Motor neuron (in vitro differentiated cells): ENCODE measurements at places on chromosomes 16 and 17. TPM values are rescaled to one million over a fixed set of nuclear protein-coding genes. Genes with fewer than 3 reads are reported as not detected.

- no peak for ATAC-seq
These were observed 109.8 kb downstream of the CDK5R1 start for GRCh38 chr17:32596628-32597027.

- no peak for ATAC-seq
These were observed 10.2 kb upstream of the C17orf78 start for GRCh38 chr17:37365589-37365988.

DNA sequence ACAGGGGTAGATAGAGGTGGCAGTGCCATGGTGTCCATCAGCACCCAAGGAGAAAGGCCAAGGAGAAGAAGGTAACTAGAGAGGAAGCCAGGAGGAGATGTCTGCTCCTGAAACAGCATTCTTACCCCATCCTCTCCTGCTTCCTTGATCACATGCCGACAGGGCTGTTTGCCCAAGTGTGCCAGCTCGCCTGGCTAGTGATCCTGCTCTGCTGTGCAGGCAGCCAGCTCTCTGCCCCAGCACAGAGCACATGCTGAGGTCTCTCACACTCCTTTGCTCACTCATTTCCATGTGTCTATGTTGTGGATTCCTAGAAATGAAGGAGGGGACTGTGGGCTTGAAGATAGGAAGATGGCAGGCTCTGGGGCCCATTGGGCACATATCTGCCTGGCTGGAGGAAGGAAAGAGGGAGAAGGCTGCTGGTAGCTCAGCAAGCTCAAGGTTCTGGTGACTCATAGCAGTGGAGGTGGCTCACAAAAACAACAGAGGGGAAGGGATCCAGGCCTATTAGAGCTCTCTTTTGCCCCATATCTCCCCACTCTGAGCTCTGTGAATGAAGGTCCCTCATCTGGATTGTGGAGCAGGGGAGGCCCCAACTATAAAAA, 54.3 kb downstream of the NEUROD2 start:
- no peak for ATAC-seq

GRCh38 chr17:78745407-78746088, 36.5 kb downstream of the CYTH1 start:
- ATAC-seq = no peak

DNA sequence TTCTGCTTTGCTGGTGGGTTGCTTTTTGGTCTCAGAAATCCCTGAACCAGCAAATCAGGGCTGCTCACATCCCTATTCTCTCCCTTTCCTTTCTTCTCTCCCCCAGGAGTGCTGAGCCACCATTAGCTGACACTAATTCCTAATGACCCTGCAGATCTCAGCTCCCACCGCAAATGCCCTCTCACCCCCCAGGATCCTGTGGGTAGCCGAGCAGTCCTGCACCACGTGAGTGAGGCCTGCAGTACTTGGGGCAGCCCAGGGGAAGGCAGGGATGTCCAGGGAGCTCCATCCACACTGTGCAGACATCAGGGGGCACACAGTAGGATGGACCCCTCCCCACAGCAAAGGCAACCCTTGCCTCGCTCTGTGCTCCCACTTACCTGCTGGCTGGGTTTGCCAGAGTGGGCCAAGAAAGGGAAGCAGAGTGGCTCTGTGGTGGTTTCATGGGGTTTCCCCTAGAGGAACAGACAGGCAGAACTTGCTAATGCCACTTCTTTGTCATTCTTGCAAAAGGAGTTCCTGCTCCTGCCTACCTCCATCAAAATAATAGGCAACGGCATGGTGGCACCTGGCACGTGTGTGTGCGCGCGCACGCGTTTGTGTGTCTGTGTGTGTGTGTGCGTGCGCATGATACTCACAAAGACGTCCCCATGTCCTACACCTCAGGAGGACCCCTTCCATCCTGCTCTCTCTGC, 135.6 kb downstream of the GAS7 start:
- no peak for ATAC-seq

DNA sequence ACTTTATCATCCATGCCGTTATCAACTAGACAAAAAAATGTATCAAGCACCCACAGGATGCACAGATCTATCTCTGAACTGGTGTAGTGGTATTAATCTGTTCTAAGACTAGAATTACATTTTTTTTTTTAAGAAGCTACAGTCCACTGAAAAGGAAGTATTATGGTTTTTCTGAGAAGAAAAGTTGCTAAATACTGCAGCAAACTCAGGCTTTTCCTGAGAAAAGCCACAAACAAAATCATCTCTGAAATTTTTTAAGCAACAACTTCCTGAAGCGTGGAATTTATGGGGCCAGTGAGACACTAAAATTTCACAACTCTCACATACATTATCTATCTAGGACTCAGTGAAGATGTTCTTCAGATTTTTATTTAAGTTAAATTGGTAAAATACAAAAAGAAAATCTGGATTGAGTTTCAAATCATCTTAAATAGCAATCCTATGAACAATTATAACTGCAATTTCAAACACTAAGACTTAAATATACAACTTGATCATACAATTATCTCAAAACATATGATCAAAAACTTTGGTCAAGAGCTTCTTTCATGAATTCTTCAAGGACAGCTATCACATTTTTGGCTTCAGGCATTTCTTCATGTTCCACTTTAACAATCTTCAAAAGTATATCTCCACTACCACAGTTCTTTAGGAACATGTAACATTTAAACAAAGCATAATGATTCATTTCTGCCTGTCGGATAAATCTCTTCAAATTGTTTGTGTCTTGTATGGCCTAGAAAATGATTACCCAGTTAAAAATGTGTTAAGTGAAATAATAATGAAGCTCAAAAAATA, 10.5 kb downstream of the C17orf75 start:
- ATAC-seq = no peak

- ATAC-seq = no peak
These were observed 14.8 kb upstream of the CDH11 start for GRCh38 chr16:65136681-65137080.

The UNC13D gene
- 1.1 and 3.0 TPM in 2 replicates for total RNA-seq

The SMIM22 gene
- total RNA-seq = 1.0 and 1.1 TPM in 2 replicates

The ASPA gene
- 0.05 TPM in 2 replicates for total RNA-seq

DNA sequence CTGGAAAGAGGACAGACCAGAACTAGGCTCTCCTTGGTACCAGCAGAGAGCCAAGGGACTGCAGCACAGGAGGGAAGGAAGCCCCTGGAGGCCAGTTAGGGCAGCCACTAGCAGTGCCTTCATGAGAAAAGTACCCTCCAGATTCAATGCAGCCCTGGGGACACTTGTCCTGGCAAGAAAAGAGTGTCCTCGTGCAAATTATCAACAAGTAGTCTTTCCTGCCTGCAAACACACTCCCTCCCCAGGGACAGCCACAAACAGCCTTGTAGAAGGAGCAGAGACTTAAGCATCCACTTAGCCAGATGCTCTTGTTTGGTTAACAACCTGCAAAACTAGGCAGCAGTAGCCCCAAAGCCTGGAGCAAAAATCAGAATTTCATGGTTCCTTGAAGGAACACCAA, 24.3 kb downstream of the CENPV start:
- ATAC-seq = no peak
